HCEC 1CT (cell line): ENCODE measurements at places on chromosomes 6 and 20.
A peak's percentile ranks its signal among the peaks of the same experiment; 100 is the strongest.

DNA sequence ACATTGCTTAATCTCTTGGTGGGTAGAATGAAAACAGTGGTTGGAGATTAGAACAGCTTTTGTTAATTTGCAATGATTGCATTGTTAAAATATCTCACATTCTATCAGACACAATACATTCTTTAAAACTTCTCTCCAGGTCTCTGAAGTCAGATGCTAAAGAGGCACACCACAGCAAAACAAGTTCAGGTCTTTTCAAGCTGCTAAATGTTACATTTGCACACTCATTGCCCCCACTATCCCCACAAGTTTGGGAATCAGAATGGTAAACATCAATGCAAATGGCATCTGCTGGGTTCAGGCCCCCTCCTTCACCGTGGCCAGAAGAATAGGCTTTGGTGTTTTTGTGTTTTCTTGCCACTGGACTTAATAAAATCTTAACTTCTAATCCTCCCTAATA is 10.1 kb upstream of the HAO1 start:
- DNase-seq: no peak

DNA sequence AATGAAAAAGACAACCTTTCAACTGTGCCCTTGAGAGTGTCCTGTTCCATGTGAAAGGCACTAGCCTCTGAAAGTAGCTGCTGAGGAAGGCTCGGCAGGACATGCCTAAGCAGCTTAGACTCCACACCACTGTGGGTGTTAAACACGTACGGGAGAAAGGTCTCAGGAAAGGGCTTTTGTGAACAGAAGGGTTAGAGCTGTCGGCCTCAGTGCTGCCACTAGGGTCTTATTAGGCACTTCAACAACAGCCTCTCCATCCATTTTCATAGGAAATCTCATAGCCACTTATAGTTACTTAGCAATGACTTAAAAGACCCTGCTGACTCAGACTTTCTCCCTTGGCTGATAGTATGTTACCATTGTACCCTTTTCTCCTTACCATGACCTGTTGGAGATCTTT is 662.8 kb downstream of the TBC1D32 start:
- DNase-seq: no peak

GRCh38 chr6:42166444-42167141 is 6.6 kb upstream of the GUCA1A start:
- DNase-seq: peak; percentile 20

GRCh38 chr6:10413850-10414738 is 780 bp downstream of the TFAP2A start:
- DNase-seq: no peak

DNA sequence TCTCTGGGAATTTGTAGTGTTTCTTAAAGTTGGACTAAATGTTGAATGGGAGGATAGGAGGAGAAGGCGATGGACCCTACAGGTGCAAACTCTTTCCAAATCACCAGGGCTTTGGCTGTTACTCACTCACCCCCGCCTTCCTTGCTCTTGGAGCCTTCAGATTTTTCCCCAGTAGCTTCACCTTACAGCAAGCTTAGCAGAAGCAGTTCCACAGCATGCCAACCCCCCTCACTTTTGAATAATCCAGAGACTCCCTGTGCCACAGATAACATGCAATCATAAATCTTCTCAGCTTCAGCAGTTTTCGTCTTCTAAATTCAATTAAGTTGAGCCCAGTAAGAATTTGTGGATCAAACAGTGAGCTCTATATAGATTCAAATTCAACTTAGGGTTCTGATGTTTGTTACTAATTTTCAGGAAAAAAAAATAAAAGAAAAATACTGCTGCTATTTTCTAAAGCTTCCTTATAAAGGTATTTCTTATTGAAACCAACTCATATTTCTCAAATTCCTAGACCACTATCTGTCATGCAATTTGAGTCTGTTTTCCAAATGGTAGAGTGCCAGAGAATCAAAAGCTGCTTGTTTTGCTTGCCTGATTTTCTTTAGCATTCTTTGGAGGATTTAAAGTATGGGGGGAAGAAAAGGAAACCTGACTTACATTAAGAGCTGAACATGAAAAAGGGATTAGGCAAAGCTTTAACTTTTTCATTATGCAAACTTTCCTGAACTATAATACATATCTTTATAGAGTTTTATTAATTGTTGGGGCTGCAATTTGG is 166.4 kb downstream of the EYA4 start:
- DNase-seq: no peak

- no peak for DNase-seq
These were observed 128.5 kb downstream of the HFE start for GRCh38 chr6:26215585-26216358.

DNA sequence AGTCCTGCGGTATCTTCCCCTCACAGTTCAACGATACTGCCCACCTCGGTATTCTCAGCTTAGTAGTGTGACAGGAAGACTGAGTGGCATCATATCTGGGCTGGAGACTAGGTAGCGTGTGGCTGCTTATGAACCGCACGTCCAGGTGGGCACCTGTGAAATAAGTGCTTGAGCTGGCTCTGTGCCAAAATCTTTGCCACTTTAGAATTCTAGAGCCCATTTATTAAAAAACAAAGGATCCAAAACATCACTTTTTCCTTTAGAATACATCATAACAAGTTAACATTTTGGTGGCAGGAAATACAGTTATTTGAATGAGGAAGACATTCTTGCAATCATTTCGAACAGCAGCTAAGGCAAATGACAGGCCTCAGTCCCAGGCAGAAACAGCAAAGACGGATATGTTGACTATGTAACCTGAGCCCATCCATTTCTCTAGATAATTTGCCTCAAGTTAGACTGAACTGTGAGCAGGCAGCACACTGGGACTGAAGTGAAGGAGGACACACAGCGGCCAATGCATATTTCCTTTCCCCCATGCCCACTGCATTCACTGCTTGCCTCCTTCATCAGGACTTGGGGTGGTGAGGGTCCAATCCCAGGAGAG is 136.6 kb downstream of the GMDS start:
- DNase-seq: no peak

- DNase-seq: no peak
These were observed 147.4 kb upstream of the SIM1 start for GRCh38 chr6:100612094-100612493.

DNA sequence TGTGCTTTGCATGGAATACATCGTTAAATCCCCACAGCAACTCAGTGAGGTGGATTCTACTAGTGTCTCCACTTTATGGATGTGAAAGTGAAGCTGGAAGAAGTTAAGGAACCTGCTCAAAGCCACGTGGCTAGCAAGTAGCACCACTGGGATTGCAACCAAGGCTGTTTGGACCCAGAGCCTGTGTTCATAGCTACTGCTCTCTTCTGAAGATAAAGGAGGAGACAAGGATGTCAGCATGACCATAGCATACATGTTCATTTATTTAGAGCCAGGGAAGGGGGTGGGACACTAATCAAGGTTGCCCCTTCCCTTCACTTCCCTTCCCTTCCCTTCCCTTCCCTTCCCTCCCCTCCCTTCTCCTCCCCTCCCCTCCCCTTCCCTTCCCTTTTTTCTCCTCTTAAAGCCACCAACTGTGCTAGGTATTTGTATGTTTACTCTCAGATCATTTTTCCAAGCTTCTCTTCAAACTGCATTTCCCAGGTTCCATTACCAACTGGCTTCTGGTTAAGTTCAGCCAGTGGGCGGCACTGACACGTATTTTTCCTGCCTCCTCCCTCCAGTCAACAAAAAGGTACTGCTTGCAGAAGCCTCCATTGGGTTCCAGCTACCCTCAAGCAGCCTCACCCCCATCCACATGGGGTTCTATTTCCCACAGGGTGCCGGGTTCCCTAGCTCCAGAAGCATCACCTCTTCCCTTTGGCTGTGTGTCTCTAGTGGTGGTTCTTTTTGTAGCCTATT is 134.9 kb downstream of the BCAS1 start:
- DNase-seq: no peak

- no peak for DNase-seq
These were observed 20.0 kb upstream of the CDH22 start for GRCh38 chr20:46328200-46328882.

DNA sequence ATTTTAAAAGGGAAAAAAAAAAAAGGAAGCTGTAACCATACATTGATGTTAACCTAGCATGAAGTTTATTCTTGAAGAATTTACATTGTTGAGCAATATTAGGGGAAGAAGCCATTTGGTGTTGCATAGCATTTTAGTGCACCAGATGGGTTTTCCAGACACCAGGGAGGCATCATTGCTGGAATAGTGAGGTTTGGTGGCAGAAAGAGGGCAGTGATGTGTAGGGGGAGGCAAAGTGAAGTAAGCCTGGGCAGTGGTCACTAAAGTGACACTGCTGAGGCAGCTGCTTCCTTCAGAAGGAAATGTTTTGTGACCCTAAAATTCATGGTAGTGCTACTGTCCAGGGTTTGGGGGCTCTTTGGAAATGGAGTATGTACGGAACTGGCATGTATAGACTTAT is 2.6 kb downstream of the TOMM6 start:
- DNase-seq: no peak

GRCh38 chr6:139748353-139749146 is 374.1 kb upstream of the CITED2 start:
- no peak for DNase-seq

- DNase-seq: no peak
These were observed 245.3 kb downstream of the DLL1 start for GRCh38 chr6:170045563-170045960.

DNA sequence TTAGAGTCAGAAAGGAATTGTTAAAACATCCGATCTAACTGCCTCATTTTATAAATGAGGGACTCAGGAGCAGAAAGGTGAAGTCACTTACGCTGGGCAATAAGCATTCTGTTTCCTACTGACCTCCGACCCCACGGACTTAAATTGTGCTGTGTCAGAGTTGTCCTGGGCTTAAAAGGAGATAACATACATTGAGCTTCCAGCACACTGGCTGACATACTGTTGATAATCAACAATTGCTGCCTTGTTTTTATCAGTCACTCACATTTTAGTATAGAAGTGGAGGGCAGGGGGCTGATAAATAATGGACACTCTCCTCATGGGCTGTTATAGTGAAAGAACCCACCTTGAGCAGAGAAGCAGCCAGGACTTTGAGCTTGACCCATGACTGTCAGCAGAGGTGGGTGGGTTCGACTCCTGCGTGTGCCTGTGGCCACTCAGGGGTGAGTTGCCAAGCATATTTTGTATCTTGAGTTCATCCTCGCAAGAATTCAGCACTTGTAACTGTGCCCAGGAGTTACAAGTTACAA is 166.5 kb upstream of the JARID2 start:
- DNase-seq: no peak

- peak; percentile 77 for DNase-seq
These were observed 16.9 kb downstream of the SEC23B start for GRCh38 chr20:18524646-18525045.

DNA sequence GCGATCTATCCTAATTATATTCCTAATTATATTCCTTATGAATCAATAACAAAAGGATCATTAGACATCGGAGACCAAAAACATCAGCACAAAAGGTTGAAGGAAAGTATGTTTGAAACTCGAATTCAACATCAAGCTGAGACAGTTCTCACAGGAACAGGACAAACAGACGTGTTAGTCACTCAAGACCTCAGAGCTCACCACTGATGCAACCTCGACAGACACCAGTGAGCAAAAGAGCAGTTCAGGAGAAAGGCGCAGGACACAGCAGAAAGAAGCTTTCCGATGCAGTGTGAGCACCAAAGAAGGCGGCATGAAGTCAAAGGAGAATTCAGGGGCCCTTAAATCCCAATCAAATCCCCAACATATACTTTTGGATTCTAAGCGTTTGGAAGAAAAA is 6.3 kb upstream of the RAMACL start:
- DNase-seq: peak; percentile 45

DNA sequence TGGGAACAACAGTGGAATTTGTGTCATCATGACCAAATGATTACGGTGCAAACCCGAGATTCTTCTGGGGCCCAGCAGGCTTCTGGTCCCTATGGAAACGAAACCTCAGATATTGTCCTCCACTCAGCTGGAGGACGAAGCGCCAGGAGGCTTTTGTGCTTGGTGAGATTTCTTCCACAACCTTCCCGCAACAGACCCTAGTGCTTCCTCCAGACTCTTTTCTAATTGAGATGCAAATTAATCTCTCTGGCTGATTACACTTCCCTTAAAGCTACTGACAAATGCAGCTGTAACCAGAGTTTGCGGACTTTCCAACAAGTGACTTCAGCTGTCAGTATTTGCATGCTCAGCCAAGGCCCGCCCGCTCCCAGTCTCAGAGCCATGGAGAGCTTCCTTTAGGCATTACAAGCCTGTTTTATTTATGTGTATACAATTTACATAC is 96.0 kb downstream of the INSM1 start:
- DNase-seq: no peak

DNA sequence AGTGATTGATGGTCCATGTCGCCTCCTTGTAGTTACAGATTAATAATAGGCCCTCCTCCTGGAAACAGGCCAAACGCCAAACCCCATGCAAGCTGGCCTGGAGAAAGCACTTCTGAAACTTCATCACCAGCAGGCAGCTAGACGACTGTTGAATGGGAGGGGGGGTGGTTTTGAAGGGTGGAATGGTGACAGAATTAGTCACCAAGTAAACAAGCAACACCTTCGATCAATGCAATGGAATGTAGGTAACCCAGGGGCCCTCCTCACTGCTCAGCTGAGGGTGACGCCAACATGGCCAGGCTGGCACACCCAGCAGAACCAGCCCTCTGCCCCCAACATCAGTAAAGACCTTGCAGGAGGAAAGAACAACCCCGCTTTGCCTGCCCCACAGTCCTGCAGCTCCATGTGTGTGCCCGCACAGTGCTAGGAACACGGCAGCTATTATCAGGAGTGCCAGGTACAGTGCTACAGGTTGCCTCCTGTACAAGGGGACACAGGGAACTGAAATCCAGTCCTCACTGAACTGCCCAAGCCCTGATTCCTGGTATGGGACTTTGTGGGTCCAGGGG is 2.7 kb downstream of the BCAS1 start:
- no peak for DNase-seq

GRCh38 chr6:2948228-2949025 is 22.9 kb downstream of the SERPINB6 start:
- DNase-seq: no peak

GRCh38 chr20:59246691-59247400 is 53.6 kb upstream of the EDN3 start:
- no peak for DNase-seq

DNA sequence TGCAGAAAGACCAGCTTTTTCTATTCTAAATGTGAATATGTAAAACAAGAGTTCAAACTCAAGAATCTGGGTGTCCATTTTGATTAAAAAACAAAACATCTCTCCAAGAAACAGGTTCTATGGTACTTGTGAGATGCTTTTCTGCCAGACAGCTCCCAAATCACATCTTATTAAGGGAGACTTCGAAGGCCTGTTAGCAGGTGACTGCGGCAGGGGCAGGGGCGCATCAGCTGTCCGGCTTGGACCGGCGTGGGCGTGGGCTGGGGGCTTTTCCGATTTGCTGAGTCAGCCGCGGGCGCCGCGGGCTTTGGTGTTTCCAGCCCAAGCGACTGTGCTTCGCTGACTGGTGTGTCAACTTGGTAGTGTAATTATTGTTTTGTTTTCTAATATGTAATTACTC is 32.6 kb downstream of the TFAP2A start:
- no peak for DNase-seq

- DNase-seq: no peak
These were observed 148.0 kb downstream of the DHX35 start for GRCh38 chr20:39109933-39110818.
